DND-41 (cell line): ENCODE measurements at places on chromosomes 11 and 22.

DNA sequence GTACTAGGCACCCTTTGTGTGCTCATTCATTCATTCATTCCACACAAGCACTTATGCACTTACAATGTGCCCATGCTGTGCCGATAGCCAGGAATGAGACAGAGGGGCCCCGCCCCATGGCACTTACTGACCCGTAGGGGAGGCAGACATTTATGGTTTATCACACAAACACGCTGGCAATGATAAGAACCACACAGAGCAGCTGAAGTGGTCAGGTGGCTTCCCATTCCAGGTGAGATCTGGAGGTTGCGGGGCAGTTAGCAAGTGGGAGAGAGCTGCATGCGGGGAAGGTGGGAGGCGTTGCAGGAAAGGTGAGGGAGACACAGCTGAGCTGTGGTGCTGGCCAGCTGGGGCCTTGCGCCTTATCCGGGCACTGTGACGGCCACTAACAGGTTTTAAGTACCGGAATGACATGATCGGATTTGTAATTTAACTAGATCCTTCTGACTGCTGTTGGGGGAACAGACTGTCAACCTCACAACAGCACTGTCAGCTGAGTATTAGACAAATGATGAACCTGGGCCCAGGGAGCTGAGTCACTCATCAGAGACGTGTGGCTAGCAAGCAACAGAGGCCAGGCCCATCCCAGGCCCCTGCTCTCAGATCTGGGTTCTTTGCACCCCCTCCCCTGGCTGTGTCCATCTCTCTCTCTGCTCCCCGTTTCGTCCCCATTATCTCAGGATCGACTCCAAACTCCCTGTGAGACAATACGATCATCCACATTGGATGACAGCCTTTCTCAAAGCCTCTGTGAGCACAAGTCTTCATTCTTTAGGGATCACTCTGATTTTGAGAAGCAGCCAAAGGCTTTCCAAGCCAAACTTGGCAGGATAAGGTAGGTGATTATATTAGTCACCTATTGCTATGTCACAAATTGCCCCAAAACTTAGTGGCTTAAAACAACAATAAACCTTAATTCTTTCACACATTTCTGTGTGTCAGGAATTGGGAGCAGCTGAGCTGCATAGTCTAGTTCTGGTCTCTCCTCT lies 28.4 kb downstream of the RASD2 start:
- DNase-seq = no peak

- no peak for DNase-seq
These were observed 39.2 kb downstream of the ARFGAP2 start for GRCh38 chr11:47137476-47137875.

DNA sequence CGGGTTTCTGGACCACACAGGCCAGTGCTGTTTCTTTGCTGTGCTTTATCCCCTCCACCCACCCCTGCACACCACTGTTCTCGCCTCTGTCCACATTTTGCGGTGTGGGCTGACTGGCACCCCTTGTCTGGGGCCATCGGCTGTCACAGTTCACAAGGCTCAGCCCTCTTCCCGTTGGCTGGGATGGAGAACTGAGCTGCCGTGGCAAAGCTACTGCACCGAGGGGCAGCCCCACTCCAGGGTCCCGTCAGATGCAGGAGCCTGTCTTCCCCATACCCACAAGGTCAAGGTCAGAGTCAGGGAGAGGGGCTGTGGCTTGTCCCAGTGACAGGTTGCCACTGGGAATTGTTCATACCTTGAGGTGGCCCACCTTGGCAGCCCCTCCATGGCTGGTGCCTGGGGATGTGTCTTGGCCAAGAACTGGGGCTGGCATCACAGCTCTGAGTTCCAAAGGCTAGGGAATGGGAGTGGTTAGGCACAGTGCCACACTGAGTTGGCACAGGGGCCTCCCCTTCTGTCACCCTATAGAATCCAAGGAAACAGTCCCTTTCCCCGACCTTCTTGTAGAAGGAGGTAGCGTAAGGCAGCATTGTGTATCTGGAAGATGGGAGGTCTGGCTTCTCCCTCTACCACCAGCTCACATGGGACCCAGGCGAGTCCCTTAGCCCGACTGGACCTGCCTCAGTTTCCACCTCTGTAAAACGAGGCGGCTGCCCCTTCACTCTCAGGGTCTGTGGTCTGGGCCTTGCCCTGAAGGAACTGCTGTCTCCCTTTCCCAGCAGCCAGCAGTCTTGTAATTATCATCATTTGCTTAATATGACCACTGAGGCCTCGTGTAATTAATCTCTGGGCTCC lies 3.4 kb downstream of the GRK2 start:
- no peak for DNase-seq

DNA sequence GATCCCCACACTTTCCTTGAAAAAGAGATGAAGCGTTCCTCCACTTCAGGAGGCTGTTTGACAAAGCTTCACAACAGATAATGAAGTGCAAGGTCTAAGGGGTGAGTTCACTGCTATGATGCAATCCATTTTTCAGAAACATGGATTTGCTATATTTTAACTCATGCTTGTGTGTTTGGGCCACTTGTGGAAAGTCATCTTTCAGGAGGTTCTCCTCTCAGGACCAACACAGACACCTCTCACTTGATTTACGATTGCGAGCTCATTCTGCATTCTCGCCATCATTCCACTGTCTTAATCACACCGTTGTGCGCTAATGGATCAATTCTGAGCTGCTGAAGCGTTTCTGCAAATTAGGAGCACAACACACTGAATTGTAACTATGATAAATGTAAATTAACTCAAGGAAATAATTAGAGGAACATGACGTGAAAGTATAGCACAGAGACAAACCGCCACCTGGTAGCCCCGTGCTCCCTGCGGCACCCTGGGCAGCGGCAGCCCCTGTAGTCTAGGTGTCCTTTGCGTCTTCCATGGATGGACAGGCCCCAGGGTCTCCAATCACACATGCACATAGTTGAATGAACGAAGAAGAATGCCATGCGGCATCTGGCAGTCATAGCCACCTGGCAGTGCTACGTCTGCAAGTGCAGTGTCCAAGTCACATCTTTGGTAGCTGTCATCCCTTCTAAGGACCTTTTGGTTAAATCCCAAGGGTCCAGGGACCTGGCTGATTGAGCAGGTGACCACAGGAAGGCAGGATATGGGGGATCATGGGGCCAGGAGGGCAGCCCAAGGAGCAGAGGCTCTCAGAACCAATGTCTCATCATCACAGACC lies 28.1 kb upstream of the RTL6 start:
- no peak for DNase-seq

GRCh38 chr11:118398791-118399559 lies 2.4 kb upstream of the ATP5MG start:
- DNase-seq = no peak

DNA sequence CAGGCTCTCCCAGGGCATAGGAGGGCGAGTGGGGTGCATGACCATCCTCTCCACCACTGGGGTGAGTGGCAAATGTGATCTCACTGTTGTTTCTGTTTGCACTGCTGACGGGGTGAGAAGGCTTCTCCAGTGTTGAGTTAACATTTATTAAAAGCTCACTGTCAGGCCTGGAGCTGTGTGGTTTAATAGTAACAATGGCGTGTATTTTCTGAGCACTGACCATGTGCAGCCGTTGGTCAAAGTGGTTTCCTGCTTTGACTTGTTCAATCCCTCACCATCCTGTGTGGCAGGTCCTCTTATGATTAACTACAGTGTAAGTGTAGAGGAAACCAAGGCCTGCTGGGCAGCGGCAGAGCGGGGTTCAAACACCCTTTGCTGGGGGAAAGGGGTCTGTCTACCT lies 4.4 kb downstream of the A4GALT start:
- no peak for DNase-seq

DNA sequence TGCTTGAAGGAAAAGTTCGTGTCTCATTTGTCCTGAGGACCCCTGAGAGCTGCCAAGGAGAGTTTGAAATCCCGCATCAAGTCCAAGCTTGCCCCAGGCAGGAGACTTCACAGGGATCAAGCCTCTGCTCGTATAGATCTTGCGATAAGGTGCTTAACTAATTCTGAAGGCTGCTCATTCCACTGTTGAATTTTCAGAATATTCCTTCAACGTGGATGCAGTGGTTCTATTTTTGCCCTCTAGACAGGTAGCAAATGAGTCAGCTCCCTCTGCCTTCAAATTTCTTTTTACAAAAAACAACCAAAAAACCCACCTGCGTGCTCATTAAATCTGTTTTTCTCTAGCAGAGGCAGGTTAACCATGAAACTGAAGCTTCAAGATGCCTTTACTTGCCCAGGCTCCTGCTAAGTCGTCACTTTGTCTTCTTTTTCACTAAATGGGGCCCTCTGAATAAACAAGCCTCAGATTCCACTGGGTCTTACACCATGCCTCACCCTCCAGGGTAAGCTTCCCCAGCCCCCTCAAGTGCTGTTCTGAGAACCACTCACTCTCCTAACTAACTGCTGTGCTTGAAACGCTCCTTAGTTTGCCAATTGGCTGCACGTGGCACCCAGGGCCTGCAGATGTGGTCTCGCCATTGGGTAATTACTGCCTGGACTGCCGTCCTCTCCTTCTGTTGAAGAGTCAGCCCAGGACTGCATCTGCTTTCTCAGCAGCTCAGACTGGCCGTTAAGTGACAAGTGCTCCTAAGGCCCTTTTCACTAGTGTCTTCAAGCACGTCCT lies 105.0 kb downstream of the TRPC6 start:
- no peak for DNase-seq

DNA sequence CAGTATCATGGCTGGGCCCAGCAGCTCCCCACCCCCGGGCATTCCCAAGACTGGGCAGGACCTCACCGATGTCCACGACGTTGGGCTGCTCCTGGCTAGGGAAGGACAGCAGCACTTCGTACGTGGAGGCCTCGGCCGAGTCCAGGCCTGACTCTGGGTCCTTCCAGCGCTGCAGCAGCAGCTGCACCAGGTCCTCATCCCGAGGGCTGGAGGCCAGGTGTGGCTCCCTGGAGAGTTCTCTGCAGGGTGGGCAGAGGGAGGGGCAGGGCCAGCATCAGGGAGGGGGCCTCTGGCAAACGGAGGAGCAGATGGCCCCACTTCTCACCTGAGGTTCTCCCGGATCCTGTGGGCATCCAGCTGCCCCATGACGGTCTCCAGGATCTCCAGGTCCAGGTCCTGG lies 341 bp downstream of the NAALADL1 start:
- DNase-seq = no peak

GRCh38 chr22:35842954-35843353 lies 125.3 kb downstream of the APOL5 start:
- no peak for DNase-seq

- no peak for DNase-seq
These were observed 30.5 kb downstream of the PTPN5 start for GRCh38 chr11:18761144-18761543.

- no peak for DNase-seq
These were observed 406.0 kb downstream of the CTTN start for GRCh38 chr11:70804139-70804837.

DNA sequence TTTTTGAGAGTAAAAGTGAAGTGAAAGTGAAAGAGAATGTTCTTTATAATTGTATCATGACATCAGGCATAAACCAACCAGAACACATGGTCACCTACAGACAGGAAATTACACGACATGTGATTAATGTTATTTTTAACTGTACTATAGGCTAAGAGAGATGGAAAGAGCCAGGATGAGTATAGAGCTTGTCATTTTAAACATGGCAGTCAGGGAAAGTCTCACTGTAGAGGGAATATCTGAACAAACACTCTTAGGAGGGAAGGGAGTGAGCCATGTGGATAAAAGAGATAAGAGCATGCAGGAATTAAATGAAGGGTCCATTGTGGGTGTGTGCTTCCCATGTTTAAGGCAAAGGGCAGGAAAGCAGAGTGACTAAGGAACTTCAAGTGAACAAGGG lies 599.1 kb upstream of the FAT3 start:
- DNase-seq = no peak

- DNase-seq = no peak
These were observed 11.7 kb downstream of the EIF3L start for GRCh38 chr22:37860796-37861421.

- no peak for DNase-seq
These were observed 52.3 kb upstream of the GAB2 start for GRCh38 chr11:78469896-78470295.

- DNase-seq = no peak
These were observed 57.0 kb downstream of the PISD start for GRCh38 chr22:31604746-31605705.

GRCh38 chr11:111911563-111912401 lies at the start of gene CRYAB:
CRYAB (minus strand) TSS chr11:111911770; CDS start chr11:111911724, 46 bp downstream.
- no peak for DNase-seq

- DNase-seq = no peak
These were observed 200.8 kb upstream of the ZC3H12C start for GRCh38 chr11:109892321-109892794.

DNA sequence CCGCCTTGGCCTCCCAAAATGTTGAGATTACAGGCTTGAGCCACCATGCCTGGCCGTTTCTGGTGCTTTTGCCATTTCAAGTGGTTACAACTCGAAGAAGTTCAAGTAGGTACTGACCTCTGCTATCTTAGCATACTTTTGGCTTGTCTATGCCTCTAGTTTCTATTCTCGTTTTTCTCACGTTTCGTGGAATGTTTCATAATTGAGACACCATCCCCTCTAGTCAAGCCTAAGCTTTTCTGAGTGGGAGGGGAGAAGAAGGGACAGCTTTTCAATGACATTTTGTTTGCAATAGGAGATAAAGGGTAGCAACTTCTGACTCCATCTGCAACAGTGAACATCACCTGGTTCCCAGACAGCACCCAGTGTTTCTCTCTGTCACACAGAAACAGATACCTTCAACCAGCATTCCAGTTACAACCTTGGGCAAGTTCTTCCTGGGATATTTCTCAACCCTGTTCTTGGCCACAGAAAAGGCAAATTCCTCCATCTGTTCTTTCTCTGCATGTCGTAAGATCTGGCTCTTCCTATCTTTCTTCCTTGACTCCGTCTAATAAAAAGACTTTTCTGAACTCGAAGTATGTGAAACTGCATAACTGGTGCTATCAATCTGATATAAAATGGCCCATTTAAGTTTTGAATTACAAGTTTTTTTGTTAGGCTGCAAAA lies 25.5 kb downstream of the DDI1 start:
- DNase-seq = no peak
